C1 segment of cervical spinal cord (tissue), 14 donors: ENCODE measurements at places on chromosomes 5 and 9.

GRCh38 chr9:108272349-108272899 is 583.4 kb downstream of the ACTL7B start:
- no peak for DNase-seq

DNA sequence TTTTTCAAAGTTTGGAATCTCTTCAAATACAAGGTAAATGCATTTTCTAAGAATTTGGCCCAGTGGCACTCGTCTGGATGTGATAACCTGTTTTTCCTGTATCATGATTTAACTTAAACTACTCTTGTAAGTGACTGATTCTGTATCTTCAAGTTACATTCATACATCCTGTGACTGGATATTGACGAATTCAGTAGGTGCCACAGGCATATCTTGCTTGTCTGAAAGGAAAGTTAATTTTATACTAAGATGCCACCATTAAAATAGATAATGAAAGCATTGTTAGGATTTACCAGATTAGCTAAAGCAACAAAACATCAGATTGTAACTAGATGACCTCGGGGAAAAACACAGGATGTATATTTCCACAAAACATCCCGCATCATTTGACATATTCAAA is 175.3 kb upstream of the ZNF608 start:
- DNase-seq = no peak

- peak; percentile 11 for DNase-seq
These were observed at the start of gene CARD9 for GRCh38 chr9:136373300-136374182. CARD9 (minus strand) TSS chr9:136373669; CDS start chr9:136372078, 1,591 bp downstream.

DNA sequence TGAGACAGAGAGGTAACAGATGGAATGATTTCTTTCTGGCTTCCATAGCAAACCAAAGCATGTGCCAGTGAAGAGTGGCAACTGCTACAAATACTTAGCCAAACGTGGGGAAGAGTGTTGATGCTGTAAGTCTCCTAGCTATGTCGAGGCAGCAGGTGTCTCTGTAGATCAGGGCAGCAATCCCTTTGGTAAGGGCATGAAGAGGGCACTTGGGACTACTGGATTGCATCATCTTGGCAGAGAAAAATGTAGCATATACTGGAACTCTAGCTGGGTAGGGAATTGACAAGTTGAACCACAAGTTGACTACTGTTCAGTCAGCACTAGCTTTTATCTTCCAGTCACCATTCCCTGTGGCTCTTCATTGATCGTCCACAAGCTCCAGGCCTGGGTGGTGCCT is 75.8 kb downstream of the GHR start:
- no peak for DNase-seq

GRCh38 chr5:138523406-138523805 is 19.6 kb downstream of the ETF1 start:
- DNase-seq = no peak

DNA sequence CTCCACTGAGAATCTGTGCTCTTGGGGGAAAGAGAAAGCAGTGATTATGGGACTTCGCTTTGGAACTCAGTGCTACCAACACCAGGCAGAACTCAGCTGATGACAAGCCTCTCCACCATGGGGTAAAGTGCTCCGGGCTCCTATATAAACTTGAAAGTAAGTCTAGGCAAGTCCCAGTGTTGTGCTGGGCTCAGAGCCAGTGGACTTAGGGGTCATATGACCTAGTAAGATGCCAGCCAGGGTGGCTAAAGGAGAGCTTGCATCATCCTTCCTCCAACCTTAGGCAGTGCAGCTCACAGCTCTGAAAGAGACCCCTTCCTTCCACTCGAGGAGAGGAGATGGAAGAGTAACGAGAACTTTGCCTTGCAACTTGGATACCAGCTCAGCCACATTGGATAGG is 35.1 kb upstream of the FREM1 start:
- DNase-seq = no peak

DNA sequence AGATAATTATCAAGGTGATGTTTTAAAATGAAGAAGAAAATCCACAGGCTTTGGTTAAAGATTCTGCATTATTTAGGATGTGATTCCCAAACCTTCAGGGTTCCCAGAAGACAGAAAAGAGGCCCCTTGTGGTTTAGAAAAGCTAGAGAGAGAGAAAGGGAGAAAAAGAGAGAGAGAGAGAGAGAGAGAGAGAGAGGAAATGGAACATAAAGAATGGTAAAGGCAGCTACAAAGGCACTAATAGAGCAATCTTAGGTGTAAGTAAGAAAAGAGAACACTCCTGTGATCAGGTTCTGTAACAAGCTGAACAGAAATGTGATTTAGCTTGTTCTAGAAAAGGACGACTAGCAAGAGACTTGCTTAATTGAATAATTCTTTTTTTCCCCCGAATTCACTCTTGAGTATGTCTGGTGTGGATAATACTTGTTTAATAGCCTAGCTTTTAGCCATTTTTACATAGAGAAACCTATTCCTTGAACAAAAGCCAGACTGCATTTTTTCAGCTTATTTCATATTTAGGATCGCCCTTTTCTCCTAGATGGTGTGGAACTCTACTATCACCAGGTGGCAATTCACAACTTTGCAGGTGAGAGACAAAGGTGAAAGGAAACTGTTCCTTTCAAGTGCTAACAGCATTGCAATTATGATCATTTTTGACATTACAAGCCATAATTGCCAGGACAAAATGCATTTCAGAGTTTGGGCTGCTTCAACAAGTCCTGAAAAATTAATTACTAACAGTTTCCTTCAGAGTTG is 57.6 kb upstream of the SH3GL2 start:
- no peak for DNase-seq

GRCh38 chr5:58453306-58453705 is 6.6 kb downstream of the PLK2 start:
- no peak for DNase-seq

- no peak for DNase-seq
These were observed 44.1 kb upstream of the MROH2B start for GRCh38 chr5:41115281-41115680.

GRCh38 chr5:23977365-23977764 is 470.0 kb downstream of the PRDM9 start:
- no peak for DNase-seq

DNA sequence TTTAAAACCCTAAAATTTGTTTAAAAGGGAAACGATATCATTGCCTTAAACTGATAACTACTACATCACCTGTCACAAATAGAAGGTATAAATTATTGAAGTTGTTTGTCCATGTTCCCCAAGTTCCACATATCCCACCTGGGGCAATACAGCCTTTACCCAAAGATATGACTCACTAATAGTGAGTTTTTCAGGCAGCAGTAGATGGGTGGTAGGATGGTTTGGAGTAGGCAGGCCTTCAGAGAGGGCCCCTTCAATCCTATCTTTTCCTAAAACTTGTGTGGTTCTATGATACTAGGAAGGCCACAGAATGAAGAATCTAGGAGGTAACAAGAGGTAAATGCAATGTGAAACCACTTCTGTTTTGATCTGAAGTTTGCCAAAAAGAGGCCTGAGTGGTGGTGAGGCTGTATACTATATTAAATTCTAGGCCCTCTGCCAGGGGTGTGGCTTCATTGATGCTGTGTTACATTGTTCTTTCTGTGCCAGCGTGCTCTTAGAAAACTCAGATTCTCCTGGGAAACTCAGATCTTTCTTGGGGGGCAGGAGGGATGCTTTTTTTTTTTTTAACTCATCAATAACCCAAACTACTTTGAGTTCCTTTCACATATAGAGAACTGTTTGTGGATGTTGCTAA is 7.2 kb downstream of the CYSTM1 start:
- no peak for DNase-seq

DNA sequence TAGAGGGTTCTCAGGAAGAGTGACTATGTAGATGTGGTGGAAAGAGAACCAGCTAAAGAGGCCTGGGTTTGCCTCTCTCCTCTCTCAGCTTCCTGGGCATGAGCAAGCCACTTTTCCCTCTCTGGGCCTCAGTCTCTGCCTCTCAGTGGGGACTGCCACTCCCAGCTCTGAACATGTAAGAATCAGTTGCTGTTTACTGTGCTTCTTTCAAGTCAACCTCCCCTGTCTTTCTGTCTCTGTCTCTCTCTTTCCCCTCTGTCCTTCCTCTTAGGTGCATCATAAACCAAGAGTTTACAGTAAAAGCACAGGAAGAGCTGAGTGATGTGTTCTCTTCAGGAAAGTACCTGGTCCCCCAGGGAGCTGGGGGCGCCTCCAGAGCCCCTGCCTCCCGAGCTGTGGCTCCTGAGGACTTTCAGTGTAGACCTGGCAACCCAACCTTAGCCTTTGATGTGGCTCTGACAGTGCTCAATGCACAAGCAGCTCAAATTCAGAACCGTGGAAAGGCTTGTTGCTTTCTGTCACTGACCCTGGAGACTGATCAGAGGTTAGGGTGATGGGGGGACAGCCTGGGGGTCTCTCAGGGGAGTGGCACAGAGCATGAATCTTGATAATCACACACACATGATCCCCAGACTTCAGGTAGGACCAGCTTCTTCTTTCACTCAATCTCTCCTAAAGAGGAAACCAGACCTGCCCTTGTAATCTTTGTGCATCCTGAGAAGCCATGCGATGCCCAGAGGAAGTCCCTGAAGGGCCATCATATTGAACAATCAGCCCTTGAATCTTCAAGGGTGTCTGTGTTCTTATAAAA is 59.4 kb upstream of the TNFSF8 start:
- DNase-seq = no peak

DNA sequence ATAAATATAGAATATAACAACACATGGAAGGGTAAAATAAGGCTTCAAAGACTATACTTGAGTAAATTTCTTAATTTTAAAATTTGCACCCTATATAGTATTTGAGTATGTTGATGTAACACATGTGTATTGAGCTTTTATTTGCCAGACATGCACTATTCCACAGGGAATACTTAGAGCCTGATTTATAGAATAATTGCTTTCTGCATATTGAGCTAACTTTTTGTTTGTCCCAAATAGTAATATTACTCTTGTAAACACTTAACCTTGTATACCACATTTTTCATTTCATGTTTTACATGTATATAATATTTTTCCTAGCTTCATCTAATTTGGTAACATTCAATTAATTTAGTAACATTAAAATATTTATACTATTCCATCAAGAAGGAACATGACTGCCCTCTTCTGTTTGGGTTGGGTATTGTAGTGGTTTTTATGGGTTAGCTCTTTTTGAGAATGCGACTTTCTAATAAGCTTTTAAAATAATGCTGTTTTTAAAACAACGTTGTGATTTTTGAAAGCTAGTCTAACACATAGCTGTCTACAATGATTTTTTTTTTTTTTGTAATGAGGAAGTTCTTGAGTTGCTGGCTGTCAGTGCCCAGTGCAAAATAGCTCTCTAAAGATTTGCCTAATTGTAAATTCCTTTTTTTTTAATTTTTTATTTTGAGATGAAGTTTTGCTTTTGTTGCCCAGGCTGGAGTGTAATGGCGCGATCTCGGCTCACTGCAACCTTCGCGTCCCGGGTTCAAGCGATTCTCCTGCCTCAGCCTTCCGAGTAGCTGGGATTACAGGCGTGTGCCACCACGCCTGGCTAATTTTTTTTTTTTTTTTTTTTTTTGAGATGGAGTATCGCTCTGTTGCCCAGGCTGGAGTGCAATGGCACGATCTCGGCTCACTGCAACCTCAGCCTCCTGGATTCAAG is 4.8 kb downstream of the SUB1 start:
- no peak for DNase-seq
